Tibial nerve (tissue), 4 donors: ENCODE measurements at places on chromosomes 7 and 10.

- no peaks in the 10 kb centered on the region for H3K4me1 ChIP-seq
- H3K36me3 ChIP-seq, result no peaks in the 10 kb centered on the region
- H3K4me3 ChIP-seq, result no peak overlapping the region
Measured at GRCh38 chr7:27526611-27527347, 135.9 kb downstream of the HIBADH start.

DNA sequence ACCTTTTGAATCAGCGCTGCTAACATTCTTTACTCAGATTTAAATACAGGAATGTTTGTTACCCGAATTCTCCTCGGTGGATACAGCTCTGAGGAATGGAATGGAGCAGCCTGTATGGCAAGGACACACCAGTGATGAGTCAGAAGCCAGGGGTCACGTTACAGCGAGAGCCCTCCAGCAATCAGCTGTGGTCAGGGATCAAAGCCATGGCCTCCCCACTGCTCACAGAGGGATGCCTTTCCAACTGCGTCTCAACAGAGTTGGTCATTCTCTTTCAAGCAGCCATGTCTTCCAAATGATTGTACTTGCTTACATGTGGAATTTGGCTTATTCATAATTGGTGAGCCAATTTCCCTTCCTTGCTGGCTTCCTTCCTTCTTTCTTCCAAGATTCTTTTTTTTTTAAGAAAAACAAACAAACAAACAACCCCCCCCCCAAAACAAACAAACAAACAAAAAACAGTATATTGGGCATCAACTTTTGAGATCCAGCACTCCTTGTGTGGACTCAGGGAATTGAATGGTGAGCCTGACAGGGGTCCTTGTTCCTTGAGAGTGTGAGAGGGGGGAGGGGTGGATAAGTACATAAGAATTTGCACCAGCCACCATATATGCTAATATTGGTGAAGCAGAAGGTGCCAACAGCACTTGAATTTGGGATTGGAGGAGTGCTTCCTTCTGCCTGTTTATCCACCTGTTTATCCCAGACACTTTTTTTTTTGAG is 100.2 kb downstream of the ATXN7L1 start:
- no peak overlapping the region for H3K4me3 ChIP-seq
- H3K36me3 ChIP-seq, result no peaks in the 10 kb centered on the region
- no peaks in the 10 kb centered on the region for H3K27me3 ChIP-seq
- DNase-seq, result peak; percentile 76

DNA sequence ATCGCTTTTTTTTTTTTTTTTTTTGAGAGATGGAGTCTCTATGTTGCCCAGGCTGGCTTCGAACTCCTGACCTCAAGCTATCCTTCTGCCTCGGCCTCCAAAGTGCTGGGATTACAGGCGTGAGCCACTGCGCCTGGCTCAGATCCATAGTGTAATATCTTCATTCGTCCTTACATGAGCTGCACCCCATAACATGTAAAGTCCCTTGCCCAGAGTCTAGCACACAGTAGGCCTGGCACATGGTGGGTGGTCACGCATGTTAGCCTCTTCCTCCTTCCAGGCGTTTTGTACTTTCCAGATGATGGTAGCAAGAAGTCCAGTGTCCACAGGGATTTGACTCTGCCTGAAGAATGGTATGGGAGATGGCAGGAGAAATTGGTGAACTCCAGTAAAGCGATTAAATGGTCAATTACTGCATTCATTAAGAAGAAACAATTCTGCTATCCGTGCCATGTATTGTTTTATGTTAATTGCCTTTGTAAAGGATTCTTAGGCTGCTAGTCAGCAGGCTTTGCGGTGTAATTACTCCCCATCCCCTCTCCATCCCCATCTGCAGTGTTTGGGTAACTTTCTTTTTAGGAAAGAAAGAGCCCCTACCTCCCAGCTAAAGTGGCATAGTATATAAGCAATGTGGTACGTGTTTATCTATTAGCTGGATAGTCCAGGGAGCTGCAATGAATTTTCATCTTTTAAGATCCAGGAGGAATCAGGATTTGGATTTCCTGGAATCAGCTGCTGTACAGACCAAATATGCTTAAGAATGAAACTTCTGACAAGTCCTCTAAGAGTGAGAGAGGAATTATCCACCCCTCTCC is 1.2 kb downstream of the TPST1 start:
- H3K36me3 ChIP-seq, result no peaks in the 10 kb centered on the region
- H3K4me1 ChIP-seq, result peaks cover 2% of the 10 kb centered on the region
- H3K27ac ChIP-seq, result peak overlapping the region; percentile 94
- H3K4me3 ChIP-seq, result peak overlapping the region; percentile 100
- no peaks in the 10 kb centered on the region for H3K27me3 ChIP-seq

GRCh38 chr10:123379156-123379555 is 225.0 kb downstream of the BUB3 start:
- no peaks in the 10 kb centered on the region for H3K27me3 ChIP-seq
- H3K27ac ChIP-seq, result no peak overlapping the region
- no peak for DNase-seq
- H3K4me1 ChIP-seq, result no peaks in the 10 kb centered on the region
- H3K4me3 ChIP-seq, result no peak overlapping the region

DNA sequence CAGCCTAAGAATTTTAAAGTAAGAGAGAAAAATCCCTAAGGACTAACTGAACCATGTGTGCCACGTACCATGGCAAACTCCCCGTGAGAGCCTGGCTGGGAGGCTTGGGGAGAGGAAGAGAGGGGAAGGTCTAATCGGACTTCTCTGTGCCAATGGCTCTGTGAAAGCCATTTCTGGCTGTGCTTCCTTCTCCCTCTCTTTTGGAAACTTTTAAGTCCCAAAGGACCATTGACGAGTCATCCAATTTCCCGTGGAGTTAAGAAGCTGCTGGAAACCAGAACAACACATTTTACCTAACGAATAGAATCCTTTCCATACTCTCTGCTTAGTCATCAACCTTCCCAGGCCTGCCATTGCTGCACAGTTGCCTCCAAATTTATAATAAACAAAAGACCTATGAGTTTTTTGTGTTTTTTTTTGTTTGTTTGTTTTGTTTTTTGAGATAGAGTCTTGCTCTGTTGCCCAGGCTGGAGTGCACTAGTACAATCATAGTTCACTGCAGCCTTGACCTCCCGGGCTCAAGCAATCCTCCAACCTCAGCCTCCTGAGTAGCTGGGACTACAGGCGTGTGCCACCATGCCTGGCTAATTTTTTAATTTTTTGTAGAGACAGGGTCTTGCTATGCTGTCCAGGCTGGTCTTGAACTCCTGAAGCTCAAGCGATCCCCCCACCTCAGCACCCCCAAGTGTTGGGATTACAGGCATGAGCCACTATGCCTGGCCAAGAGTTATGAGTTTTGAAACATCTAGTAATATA is 13.2 kb downstream of the LAMB1 start:
- H3K4me3 ChIP-seq, result no peak overlapping the region
- no peaks in the 10 kb centered on the region for H3K36me3 ChIP-seq
- H3K27ac ChIP-seq, result peak overlapping the region; percentile 56
- no peaks in the 10 kb centered on the region for H3K27me3 ChIP-seq
- DNase-seq, result no peak
- peaks cover 1% of the 10 kb centered on the region for H3K4me1 ChIP-seq

- DNase-seq, result no peak
- no peaks in the 10 kb centered on the region for H3K36me3 ChIP-seq
- H3K4me3 ChIP-seq, result no peak overlapping the region
- no peaks in the 10 kb centered on the region for H3K4me1 ChIP-seq
Measured at GRCh38 chr10:67114945-67115344, 189.1 kb downstream of the LRRTM3 start.

DNA sequence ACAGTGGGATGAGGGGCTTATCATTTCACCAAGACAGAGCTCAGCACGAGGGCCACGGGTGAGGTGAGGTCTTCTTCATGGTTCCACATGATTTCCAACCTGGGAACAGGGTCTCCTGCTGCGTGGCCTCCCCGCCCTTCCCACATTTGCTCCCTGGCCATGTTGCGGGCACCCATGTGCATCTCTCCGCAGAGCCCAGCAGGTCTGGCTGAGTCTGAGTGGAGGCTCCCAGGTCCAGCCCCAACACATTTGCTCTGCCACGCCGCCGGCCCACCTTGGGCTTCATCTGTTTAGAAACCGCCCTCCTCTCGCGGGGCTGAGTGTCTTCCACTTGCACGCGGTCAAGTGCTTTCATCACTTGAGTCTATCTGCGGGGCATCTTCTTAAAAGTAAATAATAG is 14.8 kb upstream of the PRKAR1B start:
- H3K4me3 ChIP-seq, result no peak overlapping the region
- peaks cover 7% of the 10 kb centered on the region for H3K36me3 ChIP-seq
- no peaks in the 10 kb centered on the region for H3K27me3 ChIP-seq
- H3K27ac ChIP-seq, result no peak overlapping the region
- H3K4me1 ChIP-seq, result no peaks in the 10 kb centered on the region
- no peak for DNase-seq

DNA sequence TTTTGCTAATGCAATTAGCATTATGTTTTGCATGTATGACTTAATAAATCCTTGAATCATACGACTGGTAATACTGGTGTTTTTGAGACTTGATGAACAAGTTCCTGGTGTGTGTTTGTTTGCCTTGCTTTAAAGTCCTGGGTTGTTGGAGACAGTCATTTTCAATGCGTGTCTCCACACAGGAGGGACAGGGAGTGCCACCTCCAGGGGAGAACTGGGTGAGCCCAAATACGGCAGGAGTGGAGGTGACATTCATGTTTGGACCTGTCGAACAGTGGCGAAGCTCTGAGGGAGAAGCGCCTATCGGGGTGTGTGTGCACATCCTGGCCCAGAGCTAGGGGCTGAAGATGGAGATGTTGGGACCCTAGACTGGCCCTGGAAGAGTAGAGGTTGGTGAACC is 43.8 kb downstream of the DAGLB start:
- H3K4me3 ChIP-seq, result no peak overlapping the region
- H3K36me3 ChIP-seq, result peaks cover 82% of the 10 kb centered on the region
- no peak overlapping the region for H3K27ac ChIP-seq
- no peaks in the 10 kb centered on the region for H3K27me3 ChIP-seq

GRCh38 chr7:42753367-42753766 is 158.5 kb downstream of the C7orf25 start:
- no peak for DNase-seq
- H3K27me3 ChIP-seq, result no peaks in the 10 kb centered on the region
- H3K4me3 ChIP-seq, result no peak overlapping the region
- H3K36me3 ChIP-seq, result no peaks in the 10 kb centered on the region

GRCh38 chr10:71933651-71934050 is 30.5 kb upstream of the CHST3 start:
- DNase-seq, result no peak
- no peak overlapping the region for H3K4me3 ChIP-seq
- H3K4me1 ChIP-seq, result no peaks in the 10 kb centered on the region
- H3K27ac ChIP-seq, result no peak overlapping the region
- H3K27me3 ChIP-seq, result no peaks in the 10 kb centered on the region

DNA sequence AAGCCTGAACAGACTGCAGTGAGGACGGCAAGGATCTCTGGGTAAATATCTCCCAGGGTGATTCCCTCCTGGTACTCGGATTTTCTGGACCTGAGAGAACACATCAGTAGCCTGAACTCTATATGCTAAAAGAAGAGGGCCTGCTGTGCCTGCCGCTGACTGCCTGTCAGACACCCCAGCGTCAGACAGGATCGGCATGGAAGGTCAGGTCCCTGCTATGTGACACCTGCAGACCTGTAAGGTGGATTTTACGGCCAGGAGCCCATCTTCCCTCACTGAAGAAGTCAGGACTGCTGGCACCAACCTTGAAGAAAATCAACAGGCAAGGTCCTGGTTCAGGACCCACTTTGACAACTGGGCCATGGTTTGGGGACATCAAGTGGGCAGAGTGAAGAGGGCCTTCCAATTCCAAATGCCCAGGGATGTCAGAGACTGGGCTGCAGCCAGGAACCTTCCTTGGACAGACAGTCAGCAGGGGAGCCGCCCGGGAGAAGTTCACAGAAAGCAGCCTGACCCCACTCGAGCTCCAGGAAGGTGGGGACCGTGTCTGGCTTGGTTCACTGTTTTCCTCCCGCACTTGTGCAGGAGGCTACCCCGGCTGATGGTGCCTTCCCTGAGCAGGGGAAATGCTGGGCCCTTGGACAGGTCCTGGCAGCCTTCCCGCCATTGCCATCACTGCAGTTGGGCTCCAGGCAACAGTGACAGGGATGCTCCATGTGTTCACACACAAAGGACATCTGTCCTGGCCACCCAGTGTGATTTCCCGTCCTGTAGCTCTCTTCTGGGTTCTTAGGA is 91.8 kb upstream of the LANCL2 start:
- H3K36me3 ChIP-seq, result no peaks in the 10 kb centered on the region
- H3K4me3 ChIP-seq, result no peak overlapping the region
- no peak for DNase-seq
- no peaks in the 10 kb centered on the region for H3K27me3 ChIP-seq

GRCh38 chr10:24958091-24958720 is 5.8 kb upstream of the PRTFDC1 start:
- no peak overlapping the region for H3K4me3 ChIP-seq
- peaks cover 5% of the 10 kb centered on the region for H3K27me3 ChIP-seq
- peak; percentile 69 for DNase-seq
- H3K4me1 ChIP-seq, result no peaks in the 10 kb centered on the region

- H3K4me3 ChIP-seq, result no peak overlapping the region
- H3K36me3 ChIP-seq, result peaks cover 5% of the 10 kb centered on the region
- H3K27me3 ChIP-seq, result no peaks in the 10 kb centered on the region
- no peak for DNase-seq
Measured at GRCh38 chr10:129525401-129525801, 58.4 kb downstream of the MGMT start.
